ENCODE measurements at places on chromosomes 13 and 19.
A peak's percentile ranks its signal among the peaks of the same experiment; 100 is the strongest.

DNA sequence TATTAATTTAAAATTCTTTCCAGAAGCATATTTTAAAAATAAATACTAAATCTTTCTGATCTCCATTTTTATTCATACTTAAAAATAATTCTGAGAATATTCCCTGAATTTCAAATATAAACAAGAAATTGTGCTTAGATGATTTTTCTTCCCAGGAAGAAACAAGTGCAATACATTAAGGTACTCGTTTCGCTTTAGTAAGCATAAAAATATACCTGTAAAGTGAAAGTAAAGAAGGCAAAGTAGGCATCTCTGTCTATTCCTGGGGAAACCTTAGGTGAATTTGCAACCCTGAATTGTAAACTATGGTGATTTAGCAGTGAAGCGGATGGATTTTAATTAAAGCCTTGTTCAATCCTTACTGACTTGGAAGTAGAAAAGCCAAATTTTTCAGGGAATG is 354.2 kb downstream of the DIAPH3 start:
- no peak for DNase-seq

DNA sequence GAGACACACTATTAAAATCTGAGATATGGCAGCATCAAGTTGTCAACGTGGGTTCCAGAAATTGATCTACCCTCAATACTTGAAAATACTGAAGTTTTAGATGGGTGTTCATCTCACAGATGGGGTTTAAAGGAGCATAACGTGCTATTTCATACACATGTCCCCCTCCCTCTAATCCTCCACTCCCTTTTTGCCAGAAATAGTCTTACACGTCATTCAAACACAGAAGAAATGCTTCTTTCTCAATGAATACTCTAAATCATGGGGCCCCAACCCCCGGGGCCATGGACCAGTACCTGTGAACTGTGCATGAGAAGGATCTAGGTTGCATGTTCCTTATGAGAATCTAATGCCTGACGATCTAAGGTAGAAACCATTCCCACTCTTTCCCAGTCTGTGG is 19.6 kb downstream of the KLF12 start:
- DNase-seq = no peak

DNA sequence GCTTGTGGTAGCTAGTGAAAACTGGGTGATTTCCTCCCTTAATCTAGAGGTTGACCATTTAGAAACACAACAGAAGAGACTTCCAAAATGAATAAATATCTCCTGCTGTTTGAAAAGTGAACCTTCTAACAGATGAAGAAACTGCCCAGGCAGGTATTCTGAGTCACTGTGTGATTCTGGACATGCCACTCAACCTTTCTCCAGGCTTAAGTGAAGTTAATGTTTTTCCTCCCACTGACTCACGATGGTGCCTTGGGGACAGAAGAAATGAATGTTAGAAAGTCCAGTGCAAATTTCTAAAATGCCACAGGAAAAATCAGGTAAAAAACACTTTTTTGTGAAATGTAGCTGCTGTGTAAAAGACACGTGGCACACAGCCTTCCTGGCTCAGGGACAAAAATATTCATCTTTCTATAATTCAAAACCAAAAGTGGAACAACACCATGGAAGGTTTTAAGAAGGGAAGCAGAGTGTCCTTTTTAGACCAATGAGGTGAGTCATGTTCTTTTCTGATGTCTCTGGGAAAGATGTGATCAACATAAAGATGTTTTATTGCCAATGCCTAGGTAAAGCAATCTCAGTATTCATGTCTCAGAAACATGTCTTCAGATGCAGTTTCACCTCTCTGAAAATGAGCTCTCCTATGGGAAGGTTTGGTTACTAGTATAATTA is 9.1 kb downstream of the UBE2L5 start:
- DNase-seq = no peak

DNA sequence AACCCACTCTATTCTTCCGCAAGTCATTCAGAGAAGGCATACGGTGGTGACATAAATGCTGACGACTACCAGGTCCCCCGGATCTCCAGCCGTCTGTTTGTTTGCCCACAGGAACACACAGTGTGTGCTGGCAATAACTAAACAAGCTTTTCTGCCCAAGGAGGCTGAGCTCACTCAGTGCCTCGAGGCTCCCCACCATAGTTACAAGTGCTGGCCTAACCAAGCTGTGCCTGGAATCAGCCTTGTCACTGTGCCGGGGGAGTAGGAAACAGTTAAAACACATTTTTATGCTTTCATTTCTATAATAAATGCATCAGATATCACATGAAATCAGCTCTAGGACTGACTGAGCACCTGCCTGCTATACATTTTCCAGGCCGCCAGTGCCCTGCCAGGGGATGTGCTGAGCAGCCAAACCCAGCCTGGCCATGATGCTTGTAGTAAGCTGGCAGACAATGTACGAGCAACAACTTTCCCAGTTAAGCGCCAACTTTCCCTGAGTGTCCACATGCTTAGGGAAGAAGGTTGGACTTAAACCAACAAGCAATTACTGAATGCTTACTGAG is 28.1 kb downstream of the BRD4 start:
- no peak for DNase-seq

DNA sequence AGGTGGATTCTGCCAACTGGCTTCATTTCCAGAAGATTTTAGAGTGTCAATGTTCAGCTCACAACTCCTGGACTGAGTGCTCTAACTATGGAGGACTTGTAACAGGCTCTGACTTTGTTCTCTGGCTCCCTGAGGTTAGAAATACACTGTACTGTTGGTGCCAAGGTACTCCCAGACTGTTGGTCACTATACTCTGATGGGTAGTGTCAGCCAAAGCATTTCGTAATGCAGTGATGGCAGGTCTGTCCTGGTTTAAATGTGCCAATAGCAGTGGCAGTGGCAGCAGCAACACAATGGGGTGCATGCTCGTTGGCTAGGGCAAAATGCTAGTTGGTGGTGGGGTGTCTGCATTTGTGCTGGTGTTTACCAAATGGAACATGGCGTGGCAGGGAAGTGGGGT is 472.2 kb downstream of the TDRD3 start:
- DNase-seq = no peak

- DNase-seq = no peak
Measured at GRCh38 chr19:952680-953444, 27.0 kb downstream of the ARID3A start.

- no peak for DNase-seq
Measured at GRCh38 chr13:75897386-75897785, 261.3 kb downstream of the LMO7 start.

- DNase-seq = no peak
Measured at GRCh38 chr13:68813180-68813796, 1294.3 kb upstream of the ATXN8OS start.

DNA sequence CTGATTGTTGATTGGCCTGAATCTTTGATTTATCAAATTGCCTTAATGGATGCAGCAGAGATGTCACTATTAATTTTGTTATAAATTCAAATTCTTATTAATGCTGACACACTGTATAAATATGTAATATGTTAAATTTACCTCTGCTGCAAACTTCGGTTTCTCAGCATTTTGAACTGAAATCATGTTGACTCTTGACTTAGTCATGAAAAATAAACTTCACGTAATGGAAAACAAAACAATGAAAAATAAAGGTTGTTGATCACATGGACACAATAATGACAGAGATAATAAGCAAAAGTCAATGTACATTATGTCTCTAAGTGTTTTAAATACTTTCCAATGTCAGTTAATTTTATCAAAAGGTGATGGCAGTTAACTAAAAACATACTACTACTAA is 827.6 kb downstream of the PCDH9 start:
- DNase-seq = no peak

DNA sequence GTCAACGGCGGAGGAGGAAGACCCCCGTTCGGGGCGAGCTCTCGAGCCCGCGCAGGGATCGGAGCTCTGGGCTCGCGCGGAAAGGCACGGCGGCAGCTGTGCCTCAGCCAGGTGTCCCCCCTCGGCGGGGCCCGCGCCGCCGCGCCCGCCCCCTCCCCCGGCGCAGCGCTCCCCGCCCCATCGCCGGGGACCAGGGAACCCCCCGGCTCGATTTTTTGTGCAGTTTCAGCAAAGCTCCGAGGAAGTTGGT is 110.0 kb downstream of the KCNRG start:
- no peak for DNase-seq

- DNase-seq = no peak
Measured at GRCh38 chr19:32677657-32678056, 2.0 kb downstream of the RGS9BP start.

- DNase-seq = no peak
Measured at GRCh38 chr13:32001154-32001768, 30.3 kb upstream of the FRY start.

DNA sequence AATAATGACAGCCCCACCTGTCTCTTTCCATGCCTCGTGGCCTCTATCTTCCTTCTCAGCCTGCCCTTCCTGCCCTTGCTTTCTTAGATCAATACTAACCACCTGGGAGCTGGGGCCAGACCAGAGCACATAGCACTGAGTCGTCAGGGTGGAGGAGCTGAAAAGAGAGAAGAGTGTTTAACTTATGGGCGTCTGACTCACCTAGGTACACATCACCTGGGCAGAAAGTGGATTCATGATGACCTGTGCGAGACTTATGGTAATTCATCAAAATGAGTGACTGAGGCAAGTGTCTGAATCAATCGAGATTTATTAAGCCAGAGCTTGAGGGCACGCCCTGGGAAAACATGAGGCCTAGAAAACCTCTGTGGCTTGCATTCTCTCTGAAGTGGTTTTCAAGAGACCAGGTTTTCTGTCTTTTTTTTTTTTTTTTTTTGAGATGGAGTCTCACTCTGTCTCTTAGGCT is 19.2 kb downstream of the CEACAM6 start:
- DNase-seq = peak; percentile 27

DNA sequence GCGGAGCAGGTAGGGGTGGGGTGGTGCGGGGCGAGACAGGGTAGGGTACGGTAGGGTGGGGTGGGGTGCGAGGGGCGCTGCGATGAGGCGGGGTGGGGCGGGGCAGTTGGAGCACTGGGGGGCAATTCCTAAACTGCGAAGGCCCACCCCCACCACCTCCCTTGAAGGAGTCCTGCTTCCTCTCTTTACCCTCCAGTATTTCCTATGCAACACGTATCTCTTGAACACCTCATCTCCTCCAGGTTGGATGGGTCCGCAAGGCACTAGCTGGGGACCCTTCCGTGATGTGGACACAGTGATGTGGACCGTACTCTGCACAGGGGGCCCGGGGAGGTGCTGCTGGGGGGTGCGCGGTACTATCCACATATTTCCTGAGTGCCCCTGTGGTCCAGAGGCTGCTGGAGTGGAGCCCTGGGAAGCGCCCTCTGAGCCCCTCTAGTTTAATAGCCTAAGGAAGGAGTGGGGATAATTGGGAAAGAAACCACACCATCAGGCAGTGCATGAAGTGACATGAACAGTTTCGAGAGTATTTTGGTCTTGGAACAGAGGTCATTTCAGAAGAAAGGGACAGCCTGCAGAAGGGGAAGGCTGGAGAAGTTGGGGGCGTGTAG is 1.1 kb downstream of the IL17D start:
- no peak for DNase-seq

GRCh38 chr13:24253520-24254145 is 55.7 kb upstream of the C1QTNF9 start:
- DNase-seq = no peak

GRCh38 chr19:35208121-35208520 is 20.4 kb downstream of the FAM187B start:
- no peak for DNase-seq

- no peak for DNase-seq
Measured at GRCh38 chr13:50459046-50459445, 384.4 kb downstream of the DLEU7 start.

GRCh38 chr13:59176775-59177174 is 987.0 kb downstream of the DIAPH3 start:
- no peak for DNase-seq

GRCh38 chr19:43433689-43434088 is 19.0 kb downstream of the TEX101 start:
- no peak for DNase-seq

- DNase-seq = no peak
Measured at GRCh38 chr13:42369071-42369797, 97.3 kb downstream of the AKAP11 start.

GRCh38 chr13:105139048-105139379 is 1396.4 kb downstream of the EFNB2 start:
- DNase-seq = no peak
